ENCODE measurements at places on chromosomes 4 and X.

- DNase-seq: no peak
Measured at GRCh38 chr4:123163501-123163900, 233.1 kb upstream of the SPRY1 start.

GRCh38 chrX:73913580-73913979, 350.6 kb downstream of the CHIC1 start:
- DNase-seq: peak; percentile 12

DNA sequence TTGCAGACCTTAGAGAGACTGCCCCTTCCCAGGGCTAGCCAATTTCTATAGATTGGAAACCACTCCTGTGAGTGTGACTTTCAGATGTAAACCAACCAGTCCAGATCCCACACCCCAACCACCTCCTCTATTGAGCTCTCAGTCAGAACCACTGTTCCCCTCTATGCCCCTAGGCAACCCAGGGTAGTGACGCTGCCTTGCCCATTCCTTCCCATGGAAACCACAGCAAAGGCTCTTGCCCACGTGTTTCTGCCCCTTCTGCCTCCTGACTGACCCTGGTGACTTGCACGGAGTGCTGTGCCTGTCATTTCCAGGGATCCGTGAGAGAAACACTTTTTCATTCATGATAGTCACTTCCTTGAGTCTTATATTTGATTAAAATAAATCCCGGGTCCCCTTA, 32.4 kb downstream of the CYTL1 start:
- no peak for DNase-seq

- DNase-seq: no peak
Measured at GRCh38 chr4:127575888-127576287, 56.9 kb upstream of the INTU start.

DNA sequence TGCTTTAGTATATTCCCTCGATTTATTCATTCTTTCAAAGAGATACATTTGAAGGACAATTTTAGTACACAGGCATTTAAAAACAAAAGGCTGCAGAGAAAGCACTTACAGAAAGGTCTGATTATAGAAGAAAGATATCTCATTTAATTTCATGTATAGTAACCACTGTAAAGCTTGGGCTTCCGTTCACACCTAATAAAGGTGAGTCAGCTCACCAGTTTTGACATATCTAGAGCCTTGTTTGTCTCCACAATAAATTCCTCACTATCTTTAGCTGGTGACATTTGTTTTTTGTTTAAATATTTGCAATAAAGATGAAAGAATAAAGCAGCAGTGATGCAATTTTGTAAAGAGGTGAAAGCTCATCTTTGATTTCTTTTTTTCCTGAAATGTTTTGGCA, 1.1 kb upstream of the EPHA5 start:
- DNase-seq: no peak
